NCI-H748 treated with DMSO at 0.1 percent for 48 hours (cell line): ENCODE measurements at places on chromosomes 5 and 9.

- no peak for DNase-seq
Observed at GRCh38 chr5:130773813-130774212, 391.2 kb downstream of the HINT1 start.

GRCh38 chr5:38060354-38060753 lies 198.0 kb upstream of the EGFLAM start:
- no peak for DNase-seq

GRCh38 chr5:111043712-111044506 lies 27.6 kb upstream of the TSLP start:
- DNase-seq = no peak

DNA sequence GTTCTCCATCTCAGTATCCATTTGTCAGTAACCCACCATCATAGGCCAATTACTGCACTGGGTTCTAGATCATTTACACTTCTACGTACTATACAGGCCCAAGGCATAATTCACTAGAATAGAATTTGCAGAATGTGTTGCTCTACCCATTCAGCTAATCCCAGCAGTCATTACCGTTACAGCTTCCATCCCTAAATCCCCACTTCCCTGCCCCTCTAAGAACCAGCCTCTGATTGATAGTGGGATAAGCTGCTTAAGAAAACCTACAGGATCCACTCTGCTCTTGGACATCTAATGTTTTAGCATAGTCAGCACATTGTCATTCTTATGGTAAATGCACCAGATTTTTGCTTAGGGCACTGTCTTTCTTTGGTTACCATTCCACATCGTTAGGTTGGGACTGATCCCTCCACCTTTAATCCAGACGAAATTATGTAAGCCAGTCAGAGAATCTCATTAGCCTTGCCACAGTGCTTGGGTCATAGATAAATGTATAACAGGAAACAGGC lies 39.3 kb upstream of the CHD1 start:
- no peak for DNase-seq

DNA sequence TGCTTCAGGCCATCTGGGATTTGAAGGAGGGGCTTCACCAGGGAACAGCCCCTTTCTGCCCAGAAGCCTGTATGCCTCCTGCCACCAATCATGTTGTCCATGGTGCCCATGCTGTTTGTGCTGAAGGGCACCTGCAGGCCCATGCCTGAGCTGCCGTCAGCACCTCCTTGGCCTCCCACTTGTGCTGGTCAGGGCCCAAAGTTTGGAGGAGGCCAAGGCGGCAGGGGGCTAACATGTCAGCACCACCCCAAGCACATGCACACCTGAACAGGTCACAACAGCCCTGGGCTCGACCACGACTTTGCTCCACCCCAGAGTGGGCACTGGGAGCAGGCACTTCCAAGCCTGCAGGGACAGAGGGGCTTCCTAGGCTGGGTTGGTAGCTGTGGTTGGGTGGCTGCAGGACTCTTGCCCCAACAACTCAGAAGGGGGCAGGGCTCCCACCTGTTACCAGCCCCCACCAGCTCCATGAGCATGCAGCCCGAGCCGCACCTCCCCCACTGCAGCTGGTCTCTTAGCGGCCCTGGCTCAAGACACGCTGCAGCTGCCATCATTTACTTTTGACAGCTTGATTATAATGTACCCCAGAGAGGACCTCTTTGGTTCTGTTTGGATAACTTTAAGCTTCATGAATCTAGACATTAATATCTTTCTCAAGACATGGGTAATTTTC lies 19.8 kb upstream of the NFIL3 start:
- no peak for DNase-seq
